ENCODE measurements at places on chromosomes 13 and 19.

DNA sequence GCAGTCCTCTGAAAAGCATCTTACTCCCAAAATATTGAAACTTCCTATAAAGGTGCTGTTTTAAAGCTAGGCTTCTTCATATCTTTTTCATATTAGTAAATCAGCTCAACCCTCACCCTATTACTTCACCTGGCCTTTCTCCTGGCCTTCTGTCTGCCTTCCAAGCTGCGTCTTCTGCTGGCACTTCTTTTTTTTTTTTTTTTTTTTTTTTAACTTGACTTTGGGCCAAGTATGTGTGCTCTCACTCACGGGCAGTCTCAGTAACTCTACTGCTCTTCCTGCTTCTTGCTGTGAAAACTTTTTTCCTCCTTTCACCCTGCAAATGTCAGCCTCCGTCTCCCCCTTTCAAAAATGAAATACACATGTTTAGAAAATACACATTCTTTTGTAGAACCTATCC is 41.2 kb upstream of the KCTD4 start:
- no peak for DNase-seq

DNA sequence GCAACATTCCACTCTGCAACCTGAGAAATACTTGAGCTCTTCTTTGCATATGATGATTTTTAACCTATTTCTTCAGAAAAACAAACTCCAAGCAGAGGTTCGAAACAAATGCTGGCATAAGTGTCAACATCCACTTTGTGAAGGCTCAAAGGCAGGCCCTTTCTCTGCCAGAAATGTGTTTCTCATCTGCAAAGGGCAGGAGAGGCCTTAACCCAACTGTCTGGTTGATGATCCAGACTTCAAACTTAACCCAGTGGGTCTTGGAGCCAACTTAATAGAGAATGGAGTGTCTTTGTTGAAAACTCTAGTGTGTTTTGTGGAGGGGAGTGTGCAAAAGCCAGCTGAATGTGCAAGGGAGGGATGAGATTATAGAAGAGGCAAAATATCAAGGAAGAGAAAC is 28.3 kb upstream of the ZNF507 start:
- DNase-seq: no peak

- DNase-seq: no peak
Observed at GRCh38 chr13:24745516-24745860, 18.5 kb upstream of the RNF17 start.

GRCh38 chr19:34962687-34963572 is 1.1 kb downstream of the ZNF792 start:
- no peak for DNase-seq

Measured in stimulated activated naive CD4-positive, alpha-beta T cell treated with Interleukin-2 at 50 U/mL for 16 hours (primary cell).